SK-MEL-5 (cell line): ENCODE measurements at places on chromosomes 12 and 14. TPM values are rescaled to one million over a fixed set of nuclear protein-coding genes. Genes with fewer than 3 reads are reported as not detected.
A peak's percentile ranks its signal among the peaks of the same experiment; 100 is the strongest.

The KRT78 gene
- 0.34 TPM in 1 of 2 replicates, not detected in the other for total RNA-seq

GRCh38 chr14:23530375-23531055, 21.1 kb downstream of the ZFHX2 start:
- no peak for DNase-seq

- DNase-seq = no peak
Observed at GRCh38 chr14:22118899-22119477, 445.4 kb upstream of the OR4E1 start.

- peak; percentile 78 for DNase-seq
Observed at GRCh38 chr12:40287369-40287975, 62.7 kb downstream of the LRRK2 start.

DNA sequence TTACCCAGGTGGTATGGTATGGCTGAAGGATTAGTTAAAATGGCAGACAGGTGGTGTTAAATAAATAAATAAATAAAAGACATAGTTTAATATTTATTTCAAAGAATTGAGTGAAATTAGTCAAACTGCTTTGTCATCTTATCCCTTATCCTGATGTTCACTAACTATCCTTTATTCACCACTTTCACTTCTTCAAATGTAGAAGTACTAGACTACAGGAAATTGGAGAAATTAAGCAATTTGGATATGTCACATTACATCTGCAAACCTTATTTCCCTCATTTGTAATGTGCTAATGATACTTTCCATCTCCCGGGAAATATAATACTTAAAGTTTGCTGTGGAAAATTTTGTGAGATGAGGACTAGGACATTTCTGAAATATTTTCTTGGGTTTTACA, 1195.7 kb downstream of the LRFN5 start:
- no peak for DNase-seq

- DNase-seq = no peak
Observed at GRCh38 chr12:31479516-31480210, 111.3 kb downstream of the DENND5B start.

- no peak for DNase-seq
Observed at GRCh38 chr12:93962336-93962735, 186.0 kb upstream of the PLXNC1 start.

DNA sequence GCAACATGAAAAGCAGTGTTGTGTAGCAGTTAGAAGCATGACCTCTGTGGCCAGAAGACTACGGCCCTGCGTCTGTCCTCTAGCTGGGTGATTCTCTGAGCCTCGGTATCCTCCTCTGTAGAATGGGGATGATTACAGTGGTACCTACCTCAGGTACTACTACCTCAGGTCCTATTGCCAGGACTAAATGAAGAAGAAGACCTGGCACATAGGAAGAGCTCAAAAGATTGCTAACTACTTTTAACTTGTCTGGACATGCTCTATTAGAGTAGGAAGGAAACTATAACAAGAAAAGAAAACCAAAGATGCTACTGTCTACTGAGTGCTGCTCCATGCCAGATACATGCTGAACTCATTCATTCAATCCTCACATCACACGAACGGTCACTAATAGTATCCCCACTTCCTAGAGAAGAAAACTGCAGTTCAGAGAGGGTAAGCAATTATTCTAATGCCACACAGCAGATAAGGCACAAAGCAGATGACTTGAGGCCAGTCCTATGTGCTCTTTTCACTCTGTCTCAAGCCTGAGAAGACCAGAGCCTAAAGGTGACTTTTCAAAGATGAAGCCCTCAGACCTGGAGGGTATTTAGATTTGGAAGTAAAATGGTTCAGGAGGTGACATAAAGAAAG, 108.1 kb upstream of the HIF1A start:
- DNase-seq = no peak

DNA sequence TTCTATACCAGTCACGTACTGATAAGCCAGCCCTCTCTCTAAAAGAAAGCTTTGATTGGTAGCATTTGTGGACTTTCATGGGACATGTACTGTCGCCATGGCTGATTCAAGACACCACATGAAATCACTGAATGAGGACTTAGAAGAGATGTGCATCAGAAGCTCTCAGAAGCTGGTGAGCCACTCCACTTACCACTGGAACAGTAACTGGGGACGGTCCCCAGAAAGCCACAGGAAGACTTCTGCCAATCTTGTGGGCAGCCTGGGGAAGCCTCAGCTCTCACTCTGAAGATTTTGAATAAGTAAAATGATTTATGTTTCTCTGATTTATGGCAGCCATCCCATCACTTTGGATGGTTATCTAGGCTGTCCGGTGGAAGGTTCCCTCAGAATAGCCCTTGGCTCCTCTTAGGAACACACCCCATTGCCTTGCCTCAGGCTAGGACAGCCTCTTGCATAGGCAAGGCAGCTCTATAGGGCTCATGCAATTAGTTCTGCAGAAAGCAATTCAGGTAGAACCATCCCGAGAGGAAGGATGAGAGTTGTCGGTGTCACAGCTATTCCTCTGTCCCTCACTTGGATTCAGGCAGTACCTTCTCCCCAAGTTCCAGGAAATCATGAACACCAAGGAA, 9.8 kb downstream of the DHRS1 start:
- DNase-seq = no peak
